ENCODE measurements at places on chromosomes 16 and 17.

DNA sequence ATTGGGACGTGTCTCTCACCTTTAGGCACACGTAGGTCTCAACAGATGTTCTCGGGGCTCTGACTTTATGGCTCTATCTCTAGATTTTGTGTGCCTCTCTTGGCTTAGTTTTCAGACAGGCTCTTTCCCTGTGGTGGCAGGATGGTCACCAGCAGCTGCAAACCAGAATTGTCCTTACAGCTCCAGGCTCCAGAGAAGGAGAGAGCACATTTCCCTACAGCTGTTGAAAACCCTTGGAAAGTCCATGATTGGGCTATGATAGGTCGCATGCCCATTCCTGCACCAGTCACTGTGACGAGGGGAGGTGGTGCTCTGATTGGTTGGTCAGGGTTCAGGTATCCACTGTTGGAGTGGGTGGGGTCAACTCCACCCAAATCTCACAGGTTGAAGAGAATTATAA, 41.5 kb downstream of the SHISA9 start:
- DNase-seq: no peak

DNA sequence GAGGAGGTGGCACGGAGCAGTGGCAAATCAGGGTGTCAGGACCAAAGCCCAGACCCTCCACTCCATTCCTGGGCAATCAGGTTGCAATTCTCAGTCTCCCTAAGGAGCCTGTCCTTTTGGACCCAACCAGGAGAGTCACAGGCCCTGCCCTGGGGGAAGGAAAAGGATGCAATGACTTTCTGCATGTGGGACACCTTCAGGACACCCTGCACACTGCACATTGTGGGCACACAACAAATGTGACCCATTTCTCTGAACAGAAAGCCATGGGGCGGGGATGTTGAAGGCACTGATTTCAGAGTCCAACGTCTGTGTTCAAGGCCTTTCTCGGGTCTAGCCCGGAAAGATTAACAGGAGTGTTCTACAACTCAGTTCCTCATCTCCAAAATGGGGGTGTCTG, 286.2 kb upstream of the FOXF1 start:
- DNase-seq: no peak

GRCh38 chr16:10339777-10340732, 45.8 kb upstream of the ATF7IP2 start:
- no peak for DNase-seq

DNA sequence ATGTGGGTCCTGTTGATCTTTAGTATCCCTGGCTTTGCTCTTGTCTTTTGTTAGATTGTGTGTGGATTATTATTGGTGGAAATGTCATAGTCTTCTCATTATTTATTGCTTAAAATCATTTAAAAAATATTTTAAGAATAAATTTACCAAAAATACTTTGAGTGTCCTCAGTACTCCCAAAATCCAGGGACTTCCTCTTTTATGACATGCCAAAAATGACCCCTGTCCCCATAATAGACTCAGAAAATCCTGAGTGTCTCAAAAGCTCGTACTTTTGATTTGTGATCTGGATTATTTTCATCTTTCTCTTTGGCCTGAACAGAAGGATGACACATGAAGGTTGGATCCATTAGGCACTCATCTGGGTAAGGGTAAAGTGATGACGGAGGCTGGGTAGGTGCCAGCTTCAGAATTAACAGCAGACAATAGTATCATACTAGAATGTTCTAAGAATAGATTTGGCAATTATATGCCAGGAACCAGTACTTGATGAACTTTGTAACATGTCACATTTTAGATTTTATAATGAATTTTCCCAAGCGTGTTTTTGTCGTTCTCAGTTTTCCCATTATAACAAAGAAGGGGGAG, 602.2 kb upstream of the CDH8 start:
- no peak for DNase-seq

DNA sequence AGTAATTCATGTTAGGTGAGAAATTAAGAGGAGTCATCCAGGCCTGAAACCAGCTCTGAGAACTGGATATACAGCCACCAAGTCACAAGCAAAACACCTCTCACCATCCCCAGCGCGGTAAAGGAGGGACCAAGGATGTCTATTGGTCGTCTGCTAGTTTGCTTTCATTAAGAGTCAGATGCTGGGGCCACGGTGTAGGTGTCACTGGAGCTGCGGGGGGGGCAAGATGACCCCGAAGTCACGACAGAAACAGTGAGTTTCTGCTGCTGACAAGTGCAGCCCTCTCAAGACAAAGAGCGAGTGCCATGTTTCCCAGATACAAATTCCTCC, 790 bp downstream of the NCBP3 start:
- peak; percentile 27 for DNase-seq

GRCh38 chr16:68065716-68066305, 19.4 kb upstream of the NFATC3 start:
- peak; percentile 64 for DNase-seq

DNA sequence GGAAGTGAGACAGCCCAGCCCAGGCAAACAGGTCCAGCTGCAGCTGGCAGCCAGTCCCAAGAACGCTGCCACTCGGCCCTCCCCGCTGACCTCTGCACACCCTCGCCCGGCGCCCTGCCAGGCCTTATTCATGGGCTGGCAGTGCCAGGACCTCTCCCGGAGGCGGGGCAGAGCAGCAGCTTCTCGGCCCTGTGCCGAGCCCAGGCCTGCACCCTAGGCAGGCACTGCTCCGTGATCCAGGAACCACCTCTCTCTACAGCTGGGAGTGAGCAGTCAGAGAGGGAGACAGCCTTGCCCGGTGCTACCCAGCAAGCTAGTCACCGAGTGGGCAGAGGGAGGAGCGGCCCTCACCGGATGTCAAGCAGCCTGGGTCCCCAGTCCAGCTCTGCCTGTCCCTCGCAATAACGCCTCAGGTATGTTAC, 79.9 kb upstream of the CBX4 start:
- DNase-seq: peak; percentile 66

- DNase-seq: peak; percentile 77
Measured at GRCh38 chr17:44636562-44636961, 19.7 kb upstream of the MEIOC start.

Measured in GM03348 (cell line).